Stimulated activated CD8-positive, alpha-beta memory T cell treated with anti-CD3 and anti-CD28 coated beads, Interleukin-15, amount 100 ng/mL, for 4 hours (primary cell): ENCODE measurements at places on chromosomes 1 and 21.

- DNase-seq = no peak
Measured at GRCh38 chr1:199150756-199151155, 511.9 kb downstream of the PTPRC start.

GRCh38 chr1:61642475-61643232, 82.3 kb downstream of the TM2D1 start:
- no peak for DNase-seq

DNA sequence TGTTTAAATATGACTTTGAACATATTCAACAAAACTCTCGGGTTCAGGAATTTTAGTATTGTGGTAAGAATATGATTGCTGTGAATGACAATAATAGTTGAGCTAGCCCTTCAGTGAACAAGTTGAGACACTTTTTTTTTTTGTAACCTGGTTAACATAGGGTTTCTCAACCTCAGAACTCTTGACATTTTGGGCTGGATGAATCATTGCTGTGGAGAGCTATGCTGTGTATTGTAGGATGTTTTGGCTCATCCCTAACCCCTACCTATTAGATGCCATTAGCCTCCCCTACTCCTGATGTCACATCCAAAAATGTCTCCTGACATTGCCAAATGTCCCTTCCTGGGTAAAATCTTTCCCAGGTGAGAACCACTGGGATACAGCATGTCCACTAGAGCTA, 113.7 kb downstream of the RUNX1 start:
- DNase-seq = no peak

GRCh38 chr1:110903853-110904500, 31.0 kb downstream of the CD53 start:
- DNase-seq = no peak

- no peak for DNase-seq
Measured at GRCh38 chr1:156795787-156796186, 20.9 kb downstream of the SH2D2A start.

- no peak for DNase-seq
Measured at GRCh38 chr21:41885341-41886024, 6.3 kb upstream of the PRDM15 start.

GRCh38 chr1:57112148-57112547, 146.3 kb upstream of the C8B start:
- DNase-seq = no peak

GRCh38 chr1:2135441-2135841, 59.1 kb downstream of the FAAP20 start:
- no peak for DNase-seq

DNA sequence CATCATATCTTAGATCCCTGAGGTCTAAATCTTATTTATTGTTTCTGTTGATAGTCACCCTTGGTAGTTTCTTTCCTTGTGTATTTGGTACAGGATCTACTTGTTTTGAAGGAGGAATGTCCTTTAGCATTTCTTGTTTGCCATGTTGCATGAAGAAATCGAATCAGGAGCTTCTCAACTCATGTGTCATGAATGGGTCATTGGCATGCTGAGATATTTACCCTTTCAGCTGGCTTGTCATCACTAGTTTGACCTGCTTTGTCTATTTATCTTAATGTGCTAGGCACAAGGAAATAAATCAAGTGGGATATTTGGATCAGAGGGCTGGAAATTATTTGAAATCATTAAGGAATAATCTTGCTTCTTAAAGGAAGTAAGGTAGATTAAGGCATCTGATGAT, 23.8 kb downstream of the THEM4 start:
- no peak for DNase-seq

GRCh38 chr1:192654591-192655251, 18.8 kb downstream of the RGS13 start:
- no peak for DNase-seq

DNA sequence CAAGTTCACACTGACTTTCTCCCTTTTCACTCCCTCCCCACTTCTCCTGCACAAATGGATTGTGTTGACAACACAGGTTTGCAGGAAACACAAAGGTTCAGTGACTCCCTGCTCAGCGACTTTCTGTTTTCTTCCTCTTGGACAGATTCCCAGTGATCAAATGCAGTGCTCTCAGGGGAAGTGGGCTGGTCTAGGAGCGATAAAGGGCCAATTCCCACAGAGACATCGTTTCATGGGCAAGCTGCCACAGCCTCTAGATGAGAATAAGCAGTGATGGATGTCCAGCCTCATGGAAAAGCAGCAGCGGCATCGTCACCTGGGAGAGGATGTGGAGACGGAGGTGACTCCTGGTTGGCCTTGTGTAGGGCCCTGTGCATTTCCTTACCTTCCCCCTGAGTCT, 30.6 kb downstream of the FYB2 start:
- DNase-seq = no peak

DNA sequence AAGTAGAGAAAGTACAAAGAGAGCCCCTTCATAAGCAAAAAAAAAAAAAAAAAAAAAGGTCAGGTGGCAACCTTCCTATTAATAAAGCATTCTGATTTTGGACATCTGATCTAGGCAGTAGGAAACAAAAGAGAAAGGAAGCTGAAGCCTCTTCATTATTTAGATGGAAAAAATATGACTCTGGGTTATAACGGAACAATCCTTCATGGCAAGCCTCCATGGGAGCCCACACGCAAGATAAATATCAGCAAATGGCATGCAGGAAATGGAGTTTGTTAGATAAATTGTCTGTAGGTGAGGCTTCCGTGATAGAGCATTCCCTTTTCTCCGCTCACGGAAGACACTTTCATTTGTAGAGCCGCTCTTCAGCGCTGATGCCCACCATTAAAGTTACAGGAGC, 381.0 kb downstream of the TTLL7 start:
- no peak for DNase-seq

GRCh38 chr1:16386454-16387113, 19.5 kb downstream of the SZRD1 start:
- DNase-seq = no peak

GRCh38 chr1:77288275-77288674, 6.5 kb downstream of the AK5 start:
- no peak for DNase-seq

DNA sequence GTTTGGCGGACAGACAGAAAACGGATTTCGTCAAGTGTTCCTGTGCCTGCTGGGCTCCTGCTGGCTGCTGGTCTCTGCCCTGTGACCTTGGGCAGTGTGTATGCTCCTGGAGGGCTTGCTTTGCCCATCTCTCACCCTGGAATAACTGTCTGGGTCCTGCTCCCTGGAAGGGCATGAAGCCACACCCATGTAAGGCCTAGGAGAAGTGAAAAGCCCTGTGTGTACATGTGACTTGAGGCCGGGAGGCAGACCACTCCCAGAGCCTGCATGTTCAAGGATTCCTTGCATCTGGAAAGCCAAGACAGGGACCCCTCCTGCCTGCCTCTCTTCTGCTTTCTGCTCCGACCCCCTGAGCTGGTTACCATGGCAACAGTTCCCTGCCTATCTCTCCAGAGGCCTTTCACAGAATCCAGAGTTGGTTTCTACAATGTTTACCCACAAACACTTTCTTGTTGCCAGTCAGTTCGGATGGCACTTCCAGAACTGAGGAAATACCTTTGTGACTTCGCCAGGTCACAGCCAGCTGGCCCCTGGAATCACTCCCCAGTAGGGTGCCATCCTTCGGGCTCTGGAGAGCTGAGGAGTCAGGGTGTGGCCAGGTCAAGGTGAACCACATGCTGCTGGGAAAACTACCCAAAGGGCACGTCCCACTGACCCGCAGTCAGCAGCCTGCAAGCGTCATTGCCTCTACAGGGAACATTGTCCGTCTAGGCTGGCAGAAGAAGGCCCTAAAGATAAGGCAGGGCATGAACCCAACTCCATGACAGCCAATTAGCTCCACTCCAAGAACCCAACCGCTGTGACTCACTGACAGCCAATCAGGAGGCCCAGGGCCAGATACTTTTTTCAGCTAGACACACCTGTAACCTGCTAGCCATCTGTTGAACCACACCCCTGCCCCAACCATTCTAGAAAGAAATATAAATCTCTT, 14.7 kb upstream of the GPR37L1 start:
- DNase-seq = no peak

- no peak for DNase-seq
Measured at GRCh38 chr1:54988975-54989374, 8.5 kb downstream of the TMEM61 start.

GRCh38 chr1:37978541-37978940, 11.3 kb downstream of the SF3A3 start:
- no peak for DNase-seq

GRCh38 chr1:175510914-175511313, 232.5 kb downstream of the TNR start:
- no peak for DNase-seq

DNA sequence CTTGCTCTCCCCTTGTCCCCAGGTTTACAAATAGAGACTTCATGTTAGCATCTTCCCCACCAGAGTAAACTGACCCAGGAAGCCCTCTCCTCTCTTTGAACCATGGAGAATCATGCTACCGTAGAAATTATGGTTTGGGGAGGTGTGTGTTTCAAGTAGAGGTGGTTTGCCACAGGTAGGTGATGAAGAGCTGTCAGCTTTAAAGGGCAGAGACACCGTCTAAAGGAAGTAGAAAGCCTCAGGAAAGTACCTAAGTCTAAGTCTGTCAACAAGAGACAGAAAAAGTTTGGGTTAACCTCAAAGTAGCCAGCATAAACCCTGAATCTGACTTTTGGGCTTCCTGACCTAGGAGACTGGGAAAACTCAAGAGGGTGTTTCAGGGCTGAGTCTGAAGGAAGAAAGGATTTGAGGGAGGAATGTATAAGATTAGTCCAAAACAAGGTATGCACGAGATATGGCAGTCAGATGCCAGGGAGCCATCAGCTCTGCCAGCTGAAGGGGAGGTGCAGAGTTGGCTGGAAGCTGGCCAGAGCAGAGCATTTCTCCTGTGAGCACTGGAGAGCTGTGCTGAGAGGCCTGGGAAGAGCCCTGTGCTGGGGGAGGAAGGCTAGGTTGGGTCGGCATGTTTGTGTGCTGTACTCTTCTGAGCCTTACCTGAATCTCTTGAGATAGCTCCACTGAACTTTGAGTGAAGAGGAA, 14.3 kb downstream of the ADAMTSL4 start:
- no peak for DNase-seq

GRCh38 chr1:210624722-210625121, 296.0 kb downstream of the HHAT start:
- DNase-seq = no peak

- DNase-seq = no peak
Measured at GRCh38 chr21:33544451-33545195, 1.8 kb downstream of the SON start.

DNA sequence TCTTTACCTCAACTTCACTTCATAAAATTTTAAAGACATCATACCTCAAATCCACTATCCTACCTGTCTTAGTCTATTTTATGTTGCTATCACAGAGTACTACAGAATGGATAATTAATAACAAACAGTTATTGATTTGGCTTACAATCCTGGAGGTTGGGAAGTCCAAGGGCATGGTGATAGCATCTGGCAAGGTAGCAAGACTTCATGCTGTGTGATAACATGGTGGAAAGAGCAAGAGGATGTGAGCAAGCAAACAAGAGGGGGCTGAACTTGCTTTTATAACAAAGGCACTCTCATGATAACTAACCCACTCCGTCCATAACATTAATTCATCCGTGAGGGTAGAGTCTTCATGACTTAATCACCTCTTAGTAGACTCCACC, 33.8 kb downstream of the C21orf91 start:
- DNase-seq = no peak

- DNase-seq = no peak
Measured at GRCh38 chr1:186194107-186194756, 180.8 kb downstream of the TPR start.

DNA sequence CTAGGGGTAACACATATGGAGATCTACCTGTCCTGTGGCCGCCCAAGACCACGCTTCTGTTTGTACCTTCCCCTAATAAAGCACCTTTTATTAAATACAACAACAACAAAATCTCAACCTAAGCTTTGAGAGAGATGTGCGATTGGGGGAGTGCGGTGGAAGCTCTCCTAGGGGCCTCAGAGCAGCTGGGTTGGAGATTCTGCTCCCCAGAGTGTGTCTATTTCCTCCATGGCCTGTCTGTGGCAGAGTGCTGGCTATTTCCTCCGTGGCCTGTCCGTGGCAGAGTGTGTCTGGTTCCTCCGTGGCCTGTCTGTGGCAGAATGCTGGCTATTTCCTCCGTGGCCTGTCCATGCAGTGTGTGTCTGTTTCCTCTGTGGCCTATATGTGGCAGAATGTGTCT, 139.3 kb upstream of the IPO9 start:
- no peak for DNase-seq

DNA sequence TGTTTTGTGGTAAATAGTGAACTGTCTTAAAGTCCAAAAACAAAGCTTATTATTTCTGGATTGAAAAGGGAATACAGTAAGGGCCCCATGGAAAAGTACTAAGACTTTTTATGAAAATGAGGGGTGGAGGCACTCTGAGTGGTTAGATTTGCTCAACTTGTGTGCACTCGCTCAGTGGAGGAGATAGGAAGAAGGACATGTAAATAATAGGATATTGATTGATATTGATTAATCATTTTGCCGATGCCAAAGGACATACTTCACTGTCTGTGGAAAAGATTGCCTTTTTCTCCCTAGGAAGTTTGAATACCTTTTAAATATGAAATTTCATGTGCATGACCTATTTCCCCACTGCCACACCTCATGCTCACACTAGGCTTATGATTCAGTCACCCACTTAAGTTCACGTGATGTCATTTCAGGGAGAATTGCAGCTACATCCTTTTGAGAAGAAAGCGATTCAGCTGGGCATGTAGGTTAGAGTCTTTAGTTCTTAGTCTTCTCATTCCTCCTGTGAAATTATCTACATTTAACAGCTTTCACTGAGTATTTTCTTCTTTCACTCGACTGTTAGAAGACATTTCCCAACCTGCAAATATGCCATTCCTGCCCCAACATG, 5.0 kb downstream of the MTR start:
- no peak for DNase-seq

DNA sequence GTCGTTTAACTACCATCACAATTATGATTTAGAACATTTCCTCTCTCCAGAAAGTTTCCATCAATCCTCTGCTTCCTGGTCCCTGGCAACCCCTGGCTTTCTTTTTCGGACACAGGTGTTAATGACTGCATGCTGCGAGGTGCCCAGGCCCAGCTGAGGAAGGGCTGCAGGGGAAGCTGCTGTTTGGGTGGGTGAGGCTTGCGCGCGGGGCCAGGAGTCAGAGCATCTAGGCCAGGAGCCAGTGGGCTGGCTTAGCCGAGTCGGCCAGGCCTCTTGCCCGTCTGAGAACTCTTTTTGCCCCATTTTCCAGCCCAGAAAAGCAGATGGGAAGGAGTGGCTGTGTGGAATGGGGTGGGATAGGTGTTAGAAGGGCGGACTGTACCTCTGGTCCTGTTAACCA, 51.5 kb downstream of the NAV1 start:
- DNase-seq = no peak

- DNase-seq = no peak
Measured at GRCh38 chr1:31811605-31812004, 4.2 kb downstream of the SPOCD1 start.

GRCh38 chr1:21645550-21645949, 23.6 kb downstream of the RAP1GAP start:
- no peak for DNase-seq

- DNase-seq = no peak
Measured at GRCh38 chr1:159778266-159778665, 2.5 kb upstream of the DUSP23 start.

GRCh38 chr1:197924516-197925123, 7.4 kb downstream of the LHX9 start:
- DNase-seq = no peak

- no peak for DNase-seq
Measured at GRCh38 chr1:21911205-21912001, 25.7 kb downstream of the HSPG2 start.

- no peak for DNase-seq
Measured at GRCh38 chr1:90730243-90731022, 13.3 kb upstream of the BARHL2 start.
